Transverse colon (tissue), 4 donors: ENCODE measurements at places on chromosomes 4 and X. TPM values are rescaled to one million over a fixed set of nuclear protein-coding genes. Genes with fewer than 3 reads are reported as not detected.

GLUD2 gene
- 1.2 TPM for total RNA-seq

- no peak for DNase-seq
Measured at GRCh38 chr4:154304679-154305078, 186.9 kb downstream of the DCHS2 start.

DSPP gene
- total RNA-seq = not detected

- peak; percentile 37 for DNase-seq
Measured at GRCh38 chr4:87071401-87071800, 136.6 kb downstream of the AFF1 start.

GRCh38 chr4:118254368-118254767 is 98.4 kb downstream of the PRSS12 start:
- DNase-seq = no peak

GRCh38 chr4:46992338-46992737 is 1.0 kb downstream of the GABRA4 start:
- no peak for DNase-seq

DNA sequence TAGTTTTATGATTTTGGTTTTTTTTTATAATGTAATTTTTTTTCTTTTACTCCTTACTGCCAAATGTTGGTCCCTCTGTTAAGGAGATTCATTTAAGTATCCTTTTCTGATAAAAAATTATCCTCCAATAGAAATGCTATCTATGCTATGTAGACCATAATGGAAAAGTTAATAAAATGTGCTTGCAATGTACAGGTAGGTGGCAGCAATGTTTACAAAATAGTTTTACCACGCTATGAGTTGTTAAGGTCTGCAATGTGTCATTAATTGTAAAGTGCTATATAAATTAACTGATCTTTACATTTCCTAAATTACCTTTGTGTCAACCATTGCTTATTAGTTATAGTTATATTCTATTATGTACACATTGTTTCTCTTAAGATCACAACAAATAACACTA is 3.8 kb upstream of the CENPC start:
- no peak for DNase-seq

SPANXA2 gene
- total RNA-seq = not detected

USP46 gene
- 7.2 TPM for total RNA-seq

GRCh38 chr4:155544547-155544946 is 122.1 kb upstream of the GUCY1A1 start:
- no peak for DNase-seq
